ENCODE measurements at places on chromosomes 4 and X. TPM values are rescaled to one million over a fixed set of nuclear protein-coding genes. Genes with fewer than 3 reads are reported as not detected.

The FRMD7 gene
- not detected for polyA plus RNA-seq

The GALNTL6 gene
- polyA plus RNA-seq = 0.01 TPM

The INTU gene
- polyA plus RNA-seq = 5.0 TPM

The KCTD8 gene
- polyA plus RNA-seq = 0.25 TPM

The ARX gene
- polyA plus RNA-seq = 0.06 TPM

The EVC2 gene
- 1.6 TPM for polyA plus RNA-seq

The CDKL2 gene
- not detected for polyA plus RNA-seq

The RASL11B gene
- polyA plus RNA-seq = 1.3 TPM

The PNCK gene
- polyA plus RNA-seq = 1.5 TPM

The ZNF182 gene
- polyA plus RNA-seq = 2.0 TPM

The COX7B gene
- polyA plus RNA-seq = 287 TPM

The TMPRSS11D gene
- polyA plus RNA-seq = 0.18 TPM

The CXorf65 gene
- polyA plus RNA-seq = not detected

The ENPEP gene
- 5.1 TPM for polyA plus RNA-seq

The AVPR2 gene
- polyA plus RNA-seq = 1.3 TPM

The MYL5 gene
- polyA plus RNA-seq = 33.9 TPM

The CENPE gene
- polyA plus RNA-seq = 0.10 TPM

The ARR3 gene
- not detected for polyA plus RNA-seq

The MAMLD1 gene
- polyA plus RNA-seq = 2.8 TPM

The TRIM75 gene
- not detected for polyA plus RNA-seq

The HTRA3 gene
- 41.8 TPM for polyA plus RNA-seq

The RUFY3 gene
- polyA plus RNA-seq = 15.8 TPM

The P2RY10 gene
- 0.20 TPM for polyA plus RNA-seq

The LYAR gene
- polyA plus RNA-seq = 3.8 TPM

The USP17L11 gene
- not detected for polyA plus RNA-seq

The PRRG1 gene
- 1.4 TPM for polyA plus RNA-seq

The PSAPL1 gene
- 0.22 TPM for polyA plus RNA-seq

The SUPT20HL1 gene
- not detected for polyA plus RNA-seq

The NSUN7 gene
- 0.64 TPM for polyA plus RNA-seq

The POLN gene
- 5.7 TPM for polyA plus RNA-seq

The PAGE5 gene
- polyA plus RNA-seq = not detected

The PRR32 gene
- polyA plus RNA-seq = not detected

The RNF175 gene
- 2.2 TPM for polyA plus RNA-seq

The GIMD1 gene
- not detected for polyA plus RNA-seq

The ZFP92 gene
- 1.0 TPM for polyA plus RNA-seq

The LRIT3 gene
- polyA plus RNA-seq = 0.08 TPM

The ARL9 gene
- polyA plus RNA-seq = 0.07 TPM

The SSX5 gene
- not detected for polyA plus RNA-seq

All from adipose tissue (tissue), 3 donors.